Ascending aorta (tissue), 2 donors: ENCODE measurements at places on chromosomes 16 and 17. TPM values are rescaled to one million over a fixed set of nuclear protein-coding genes. Genes with fewer than 3 reads are reported as not detected.

HSD17B2 gene
- total RNA-seq = not detected

ARHGAP44 gene
- total RNA-seq = 19.3 TPM

GRCh38 chr17:32302860-32303649 lies 37.4 kb downstream of the RHBDL3 start:
- no peaks in the 10 kb centered on the region for H3K27me3 ChIP-seq
- H3K4me3 ChIP-seq = no peak overlapping the region
- no peak overlapping the region for H3K27ac ChIP-seq
- no peaks in the 10 kb centered on the region for H3K4me1 ChIP-seq
- DNase-seq = no peak

DNA sequence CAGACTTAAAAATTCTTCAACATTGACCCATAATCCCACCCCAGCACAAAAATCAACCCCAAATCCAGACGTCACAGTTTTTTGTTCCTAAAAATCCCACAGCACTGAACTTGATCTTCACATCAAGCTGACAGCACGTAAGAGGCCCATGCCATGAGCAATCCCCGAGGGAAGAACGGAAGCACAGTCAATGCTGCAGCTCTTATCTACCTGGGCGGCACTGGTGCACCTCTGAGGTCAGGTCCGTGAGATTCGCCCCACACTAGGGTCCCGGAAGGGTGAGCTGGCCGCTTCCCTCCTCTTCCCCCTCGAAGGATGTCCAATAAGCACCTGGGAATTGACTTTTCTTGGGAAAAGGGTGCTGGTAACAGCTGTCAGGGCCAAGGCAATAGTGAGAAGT lies 11.3 kb upstream of the ITGAE start:
- peaks cover 97% of the 10 kb centered on the region for H3K36me3 ChIP-seq
- no peaks in the 10 kb centered on the region for H3K27me3 ChIP-seq
- H3K4me1 ChIP-seq = no peaks in the 10 kb centered on the region
- no peak overlapping the region for H3K4me3 ChIP-seq

DNA sequence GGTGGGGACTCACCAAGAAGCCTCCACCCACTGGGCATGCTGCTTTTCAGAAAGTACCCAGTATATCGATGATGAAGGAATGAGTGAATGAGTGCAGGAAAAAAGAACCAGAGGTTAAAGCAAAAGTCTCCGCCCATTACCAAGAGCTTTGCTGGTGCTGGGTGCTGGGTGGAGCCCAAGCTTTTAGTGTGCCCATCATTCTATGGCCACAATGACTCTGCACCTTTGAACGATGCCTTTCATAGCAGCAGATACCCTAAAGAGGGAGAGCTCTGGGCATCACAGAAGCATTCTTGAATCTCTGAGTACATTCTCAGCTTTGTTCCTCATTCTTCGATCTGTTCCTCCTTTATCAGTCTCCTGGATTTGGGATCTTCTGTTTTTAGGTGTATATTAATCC lies 450.7 kb upstream of the CCL2 start:
- no peak for DNase-seq
- no peak overlapping the region for H3K4me3 ChIP-seq
- H3K27me3 ChIP-seq = no peaks in the 10 kb centered on the region
- no peaks in the 10 kb centered on the region for H3K36me3 ChIP-seq
- H3K4me1 ChIP-seq = no peaks in the 10 kb centered on the region
- H3K27ac ChIP-seq = no peak overlapping the region

GRCh38 chr16:67395458-67396158 lies 2.3 kb upstream of the TPPP3 start:
- no peak overlapping the region for H3K4me3 ChIP-seq
- H3K27me3 ChIP-seq = peaks cover 15% of the 10 kb centered on the region
- DNase-seq = no peak
- no peaks in the 10 kb centered on the region for H3K36me3 ChIP-seq

DNA sequence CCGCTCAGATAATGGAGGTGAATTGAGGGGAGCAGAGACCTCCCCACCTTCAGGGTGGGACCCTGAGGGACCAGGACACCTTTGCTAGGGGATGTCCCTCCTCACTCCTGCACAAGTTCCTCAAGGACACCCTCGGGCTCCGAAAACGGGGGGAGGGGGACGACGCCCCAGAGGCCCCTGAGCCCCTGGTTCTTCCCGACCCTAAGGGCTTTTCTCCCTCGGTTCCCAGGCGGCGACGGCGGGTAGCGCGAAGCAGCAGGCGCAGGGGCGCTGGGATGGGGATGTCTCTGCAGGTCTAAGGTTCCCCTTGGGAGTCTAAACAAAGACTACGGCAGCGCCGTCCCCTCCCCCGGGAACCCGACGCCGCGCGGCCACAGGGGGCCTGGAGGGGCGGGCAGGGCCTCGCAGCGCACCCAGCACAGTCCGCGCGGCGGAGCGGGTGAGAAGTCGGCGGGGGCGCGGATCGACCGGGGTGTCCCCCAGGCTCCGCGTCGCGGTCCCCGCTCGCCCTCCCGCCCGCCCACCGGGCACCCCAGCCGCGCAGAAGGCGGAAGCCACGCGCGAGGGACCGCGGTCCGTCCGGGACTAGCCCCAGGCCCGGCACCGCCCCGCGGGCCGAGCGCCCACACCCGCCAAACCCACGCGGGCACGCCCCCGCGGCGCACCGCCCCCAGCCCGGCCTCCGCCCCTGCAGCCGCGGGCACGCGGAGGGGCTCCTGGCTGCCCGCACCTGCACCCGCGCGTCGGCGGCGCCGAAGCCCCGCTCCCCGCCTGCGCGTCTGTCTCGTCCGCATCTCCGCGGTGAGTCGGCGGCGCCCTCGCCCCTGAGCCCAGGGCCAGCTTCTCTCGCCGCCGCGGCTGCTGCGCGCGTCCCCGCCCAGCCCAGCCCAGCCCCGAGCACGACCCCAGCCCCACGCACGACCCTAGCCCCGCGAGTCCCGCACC lies 36.7 kb upstream of the NDRG4 start:
- no peak for DNase-seq
- peaks cover 21% of the 10 kb centered on the region for H3K27me3 ChIP-seq
- H3K27ac ChIP-seq = no peak overlapping the region
- peaks cover 6% of the 10 kb centered on the region for H3K4me1 ChIP-seq

DNA sequence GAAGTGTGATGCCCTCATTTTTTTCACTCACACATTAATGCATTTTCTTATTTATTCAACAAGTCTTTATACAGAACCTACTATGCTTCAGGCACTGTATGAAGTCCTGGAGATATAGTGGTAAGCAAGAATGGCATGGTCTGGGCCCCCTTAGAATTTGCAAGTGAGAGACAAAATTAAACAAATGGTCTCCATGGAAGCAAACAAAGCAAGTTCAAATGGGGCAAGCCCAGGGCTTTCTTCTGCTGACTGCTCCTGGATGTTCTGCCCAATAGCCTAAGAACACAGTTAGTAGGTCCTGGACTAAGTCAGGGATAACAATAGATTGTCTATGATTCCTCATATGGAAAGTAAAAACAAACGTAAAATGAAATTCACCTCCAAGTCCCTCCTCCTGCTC lies 31.3 kb upstream of the DDX52 start:
- H3K27me3 ChIP-seq = no peaks in the 10 kb centered on the region
- no peak overlapping the region for H3K27ac ChIP-seq
- H3K36me3 ChIP-seq = no peaks in the 10 kb centered on the region
- no peak overlapping the region for H3K4me3 ChIP-seq
- H3K4me1 ChIP-seq = no peaks in the 10 kb centered on the region

GRCh38 chr17:20271011-20271610 lies 196.2 kb downstream of the LGALS9B start:
- H3K4me1 ChIP-seq = peaks cover 6% of the 10 kb centered on the region
- no peaks in the 10 kb centered on the region for H3K27me3 ChIP-seq
- no peak overlapping the region for H3K4me3 ChIP-seq
- H3K36me3 ChIP-seq = no peaks in the 10 kb centered on the region

- no peak for DNase-seq
- no peaks in the 10 kb centered on the region for H3K4me1 ChIP-seq
- H3K27me3 ChIP-seq = no peaks in the 10 kb centered on the region
- no peak overlapping the region for H3K27ac ChIP-seq
- H3K4me3 ChIP-seq = no peak overlapping the region
Observed at GRCh38 chr16:81495321-81496234, 51.0 kb downstream of the CMIP start.

DNA sequence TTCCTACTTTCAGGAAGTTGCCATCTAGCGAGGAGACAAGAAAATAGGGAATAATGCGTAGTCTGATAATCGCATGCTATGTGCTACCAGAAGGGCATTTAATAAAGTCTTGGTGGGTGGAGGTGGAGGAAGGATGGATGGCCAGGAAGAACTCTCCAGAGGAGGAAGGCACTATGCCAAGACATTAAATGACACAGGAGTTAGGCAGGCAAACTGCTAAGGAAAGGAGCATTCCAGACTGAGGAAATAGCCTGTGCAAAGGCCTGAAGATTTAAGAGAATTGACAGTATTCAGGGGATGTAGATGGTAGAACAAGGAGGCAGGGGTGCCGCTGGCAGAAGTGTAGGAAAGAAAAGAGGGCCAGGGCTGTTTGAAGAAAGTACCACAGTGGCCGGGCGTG lies 19.3 kb upstream of the ARHGAP44 start:
- H3K27ac ChIP-seq = no peak overlapping the region
- no peaks in the 10 kb centered on the region for H3K4me1 ChIP-seq
- H3K27me3 ChIP-seq = no peaks in the 10 kb centered on the region
- no peak for DNase-seq
- H3K36me3 ChIP-seq = no peaks in the 10 kb centered on the region

- H3K36me3 ChIP-seq = no peaks in the 10 kb centered on the region
- H3K27ac ChIP-seq = no peak overlapping the region
- no peaks in the 10 kb centered on the region for H3K4me1 ChIP-seq
- DNase-seq = no peak
- H3K4me3 ChIP-seq = no peak overlapping the region
Observed at GRCh38 chr17:43784628-43785101, 4.4 kb downstream of the CFAP97D1 start.

DNA sequence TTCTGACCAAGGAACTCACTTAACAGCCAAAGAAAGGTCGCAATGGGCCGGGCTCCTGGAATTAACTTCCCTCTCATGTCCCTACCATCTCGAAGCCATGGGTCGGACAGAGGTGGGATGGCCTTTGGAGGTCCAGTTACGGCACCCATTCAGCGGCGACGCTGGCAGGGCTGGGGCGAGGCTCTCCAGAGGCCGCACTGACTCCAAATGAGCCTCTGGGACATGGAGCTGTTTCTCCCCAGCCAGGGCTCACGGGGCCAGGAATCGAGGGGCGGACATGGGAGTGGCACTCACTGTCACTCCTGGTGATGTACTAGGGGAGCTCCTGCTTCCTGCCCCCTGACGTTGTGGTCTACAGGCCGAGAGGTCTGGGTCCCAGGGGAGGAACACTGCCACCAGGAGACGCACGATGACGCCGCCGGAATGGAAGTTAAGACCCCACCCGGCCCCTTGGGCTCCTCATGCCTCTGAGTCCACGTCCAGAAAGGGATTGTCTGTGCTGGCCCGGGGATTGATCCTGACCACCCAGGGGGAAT lies 60.7 kb upstream of the METRNL start:
- DNase-seq = peak; percentile 55
- H3K4me1 ChIP-seq = no peaks in the 10 kb centered on the region
- no peaks in the 10 kb centered on the region for H3K36me3 ChIP-seq
- no peak overlapping the region for H3K27ac ChIP-seq
